ENCODE measurements at places on chromosomes 2 and 18.

DNA sequence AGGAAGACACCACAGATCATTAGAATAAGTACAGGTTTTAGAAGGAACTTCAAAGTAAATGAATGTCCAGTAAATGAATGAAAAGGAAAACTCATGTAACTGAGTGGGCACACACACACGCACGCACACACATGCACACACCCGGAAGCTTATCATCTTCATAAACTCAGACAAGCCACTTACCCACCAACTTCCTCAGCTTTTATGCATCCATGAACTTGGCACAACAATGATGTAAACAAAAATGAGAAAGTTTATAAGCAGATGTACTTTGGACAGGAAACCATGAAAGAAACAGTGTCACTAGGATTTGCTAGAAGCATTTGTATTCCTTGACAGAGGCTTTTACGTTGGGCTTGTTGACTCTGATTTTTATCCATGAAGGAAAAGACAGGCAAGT lies 23.2 kb downstream of the RNF152 start:
- DNase-seq, result no peak

DNA sequence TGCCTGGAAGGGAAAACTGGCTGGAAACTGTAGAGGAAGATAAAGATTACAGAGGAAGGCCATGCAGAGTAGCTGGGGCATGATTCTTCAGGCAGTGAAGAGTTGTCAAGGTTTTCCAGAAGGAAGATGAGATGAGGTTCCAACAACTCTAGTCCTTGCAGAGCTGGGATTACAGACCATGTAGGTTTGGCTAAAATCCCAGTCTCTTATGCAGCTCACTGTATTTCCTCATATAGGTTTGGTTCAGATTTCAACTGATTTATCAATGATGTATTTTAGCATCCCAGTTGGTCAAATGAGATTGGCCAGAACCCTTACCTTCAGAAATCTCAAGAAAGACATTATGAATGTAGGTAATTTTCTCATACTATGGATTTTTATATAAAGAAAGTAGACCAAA lies 16.4 kb downstream of the FAP start:
- DNase-seq, result no peak

DNA sequence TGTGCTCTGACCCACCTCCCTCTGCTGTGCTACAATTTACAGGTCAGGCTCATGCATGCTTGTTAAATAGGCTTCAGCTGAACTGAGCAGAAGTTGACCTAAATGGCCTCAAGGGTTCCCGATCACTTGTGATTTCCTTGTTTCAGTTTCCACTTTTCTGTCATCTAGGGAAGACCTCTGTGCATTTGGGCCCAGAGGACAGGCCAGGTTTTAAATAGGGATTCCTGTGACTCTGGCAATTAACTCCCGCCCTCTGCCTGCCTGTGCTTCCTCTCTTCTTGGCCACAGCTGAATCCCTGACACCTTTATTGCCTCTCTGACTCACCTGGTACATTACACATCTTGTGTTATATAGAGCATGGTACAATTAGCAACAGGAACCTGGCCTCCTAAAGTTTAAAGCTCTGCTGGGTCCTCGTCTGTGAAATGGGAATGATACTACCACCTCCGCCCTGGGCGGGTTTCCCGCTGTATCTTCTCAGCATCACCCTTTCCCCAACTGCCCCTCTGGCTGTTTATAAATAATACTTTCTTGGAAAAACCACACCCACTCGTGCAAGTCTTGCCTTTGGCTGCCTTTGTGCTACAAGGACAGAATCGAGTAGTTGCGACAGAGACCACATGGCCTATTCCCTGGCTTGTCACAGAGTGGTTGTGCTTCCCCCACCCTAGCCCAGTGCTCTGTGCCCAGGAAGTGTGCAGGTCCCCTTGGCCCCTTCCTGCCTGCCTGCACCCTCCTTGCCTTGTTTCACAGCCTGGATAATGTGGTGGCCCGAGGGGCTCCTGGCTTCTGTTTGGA lies 7.9 kb downstream of the CABLES1 start:
- DNase-seq, result no peak

- DNase-seq, result no peak
These were observed 133.5 kb downstream of the SPTBN1 start for GRCh38 chr2:54589340-54590215.

- no peak for DNase-seq
These were observed 222.2 kb downstream of the C1D start for GRCh38 chr2:67840460-67841068.

DNA sequence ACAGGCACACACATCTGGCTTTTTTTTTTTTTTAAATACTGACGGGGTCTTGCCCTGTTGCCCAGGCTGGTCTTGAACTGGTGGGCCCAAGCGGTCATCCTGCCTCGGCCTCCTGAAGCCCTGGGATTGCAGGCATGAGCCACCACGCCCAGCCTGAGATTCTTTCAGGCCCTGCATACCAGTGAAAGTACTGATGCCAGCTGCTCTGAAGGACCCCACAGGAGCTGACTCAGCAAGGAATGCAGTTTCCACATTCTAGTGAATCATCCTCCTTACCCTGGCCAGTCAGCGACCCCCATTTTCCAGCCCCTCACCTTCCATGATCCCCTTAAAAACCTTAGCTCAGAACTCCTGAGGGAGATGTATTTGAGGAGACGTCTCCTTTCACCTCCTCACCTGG lies 5.8 kb upstream of the DTYMK start:
- DNase-seq, result no peak

DNA sequence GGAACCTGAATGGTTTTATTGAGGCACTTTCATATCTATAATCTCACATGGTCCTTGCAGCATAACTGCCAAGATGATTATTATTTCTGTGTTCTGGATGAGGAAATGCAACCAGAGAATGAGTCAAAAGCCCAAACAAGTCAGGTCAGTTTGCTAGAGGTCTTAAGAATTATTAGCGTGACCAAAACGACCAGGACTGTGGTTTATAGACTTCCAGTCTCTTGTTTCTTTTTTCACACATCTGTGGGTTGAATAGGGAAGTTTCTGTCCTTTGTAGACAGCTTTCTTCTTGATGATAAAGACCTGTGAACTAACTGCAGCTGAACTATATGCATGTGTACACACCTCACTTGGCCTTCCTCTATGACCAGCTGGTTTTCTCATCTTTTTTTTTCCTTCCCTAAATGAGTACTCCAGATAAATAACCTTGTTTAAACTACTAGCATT lies 13.9 kb downstream of the ADAM23 start:
- no peak for DNase-seq

GRCh38 chr18:55003695-55004094 lies 44.4 kb upstream of the CCDC68 start:
- no peak for DNase-seq

DNA sequence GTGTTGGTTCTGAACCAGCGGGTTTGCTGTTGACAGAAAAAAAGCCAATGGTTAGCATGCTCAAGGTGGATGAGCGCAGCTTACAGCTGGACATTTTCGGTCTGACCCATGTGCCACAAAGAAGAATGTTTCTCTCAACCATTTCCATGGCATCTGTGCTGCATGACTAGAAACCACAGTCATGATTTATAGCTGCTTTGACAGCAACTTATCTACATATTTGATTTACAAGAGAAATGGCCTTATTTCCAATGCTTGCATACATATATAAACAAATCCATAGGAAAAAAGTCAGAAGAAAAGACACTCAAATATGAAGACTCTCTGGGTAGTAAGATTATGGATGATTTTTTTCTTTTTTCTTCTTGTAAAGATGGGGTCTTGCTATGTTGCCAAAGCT lies 98.2 kb downstream of the DYNC1I2 start:
- no peak for DNase-seq

DNA sequence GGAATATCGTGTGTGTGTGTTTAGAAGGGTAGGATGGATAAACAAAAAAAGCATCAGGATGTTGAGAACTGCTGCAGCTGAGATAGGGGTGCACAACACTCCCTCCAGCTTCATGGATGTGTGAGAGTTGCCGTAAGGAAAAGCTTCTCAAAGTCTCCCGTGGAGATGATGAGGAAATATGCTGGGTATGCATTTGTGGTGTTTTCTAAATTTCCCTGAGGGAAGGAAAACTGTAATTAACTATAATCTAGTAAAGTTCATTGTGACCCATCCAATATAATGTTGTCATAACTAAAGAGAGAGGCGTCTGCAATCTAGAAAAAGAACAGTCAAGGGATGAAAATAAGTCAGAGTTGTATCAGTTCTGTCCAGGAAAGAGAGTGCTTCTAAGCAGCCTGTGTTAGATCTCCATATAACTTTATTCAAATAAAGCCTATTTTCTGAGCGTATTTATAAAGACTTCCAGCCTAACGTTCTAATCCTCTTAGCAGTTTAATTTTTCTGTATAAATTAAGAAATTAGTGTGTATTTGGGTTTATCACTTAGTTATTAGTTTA lies 7.3 kb upstream of the LMAN2L start:
- no peak for DNase-seq

DNA sequence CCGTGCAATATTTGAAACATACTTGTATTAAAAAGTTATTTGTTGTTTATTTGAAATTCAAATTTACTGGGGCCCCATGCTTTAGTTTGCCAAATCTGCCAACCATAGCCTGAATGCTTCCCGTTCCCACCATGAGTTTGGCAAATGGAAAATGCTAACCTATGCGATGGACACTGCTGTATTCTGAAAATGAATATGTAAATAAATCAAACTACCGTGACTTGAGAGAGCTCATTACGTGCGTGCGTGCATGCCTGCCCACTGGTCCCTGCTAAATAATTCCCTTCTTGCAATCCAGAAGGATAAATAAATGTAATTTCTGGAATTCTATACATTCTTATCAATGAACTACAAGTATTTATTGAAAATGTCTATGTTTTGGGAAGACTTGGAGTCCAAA lies 3.2 kb downstream of the BOD1L2 start:
- no peak for DNase-seq

DNA sequence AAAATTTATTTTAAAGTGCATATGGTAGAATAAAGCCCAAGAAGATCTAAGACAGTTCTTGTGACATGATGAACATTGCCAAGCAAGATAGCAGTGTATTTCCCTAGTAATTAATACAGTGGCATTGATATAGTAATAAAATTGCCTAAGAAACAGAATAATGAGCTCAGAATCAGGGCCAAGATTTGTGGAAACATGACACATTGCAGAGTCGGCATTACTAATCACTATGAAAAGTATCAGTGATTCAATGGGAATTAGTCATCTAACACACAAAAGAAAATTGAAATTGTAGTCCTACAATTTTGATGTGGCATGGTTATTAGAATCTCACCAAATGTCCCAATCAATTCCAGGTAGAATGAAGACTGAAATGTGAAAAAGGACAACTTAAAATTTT lies 243.0 kb upstream of the CYRIA start:
- no peak for DNase-seq

DNA sequence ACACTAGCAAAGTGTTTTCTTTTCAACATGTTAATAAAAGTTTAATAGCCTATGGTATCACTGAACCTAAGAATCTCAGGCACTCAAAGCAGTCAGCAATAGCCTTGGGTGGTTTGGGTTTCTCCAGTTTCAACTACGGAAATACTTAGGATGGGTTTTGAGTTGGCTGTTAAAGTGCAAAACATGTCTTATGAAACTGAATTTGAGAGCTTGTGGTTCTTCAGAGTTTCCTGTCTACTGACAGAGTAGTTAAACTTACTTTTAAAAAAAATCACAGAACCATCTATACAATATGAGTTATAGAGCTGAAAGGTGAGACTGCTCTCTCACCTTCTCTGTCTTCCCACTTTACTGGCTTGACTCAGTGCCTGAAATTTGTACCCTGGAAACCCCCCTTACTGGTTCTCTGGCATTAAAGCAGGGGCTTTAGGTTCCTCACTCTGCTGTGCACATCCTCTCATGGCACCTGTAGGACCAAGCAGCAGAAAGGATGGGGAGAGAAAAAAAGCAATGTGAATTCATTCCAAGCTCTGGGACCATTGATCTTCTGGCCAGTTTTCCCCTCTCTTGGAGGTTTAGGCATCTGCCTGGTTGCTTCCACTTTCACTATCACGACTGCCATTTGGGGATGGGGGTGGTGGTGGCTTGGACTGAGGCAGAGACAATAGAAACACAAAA lies 18.1 kb downstream of the CCDC141 start:
- DNase-seq, result no peak

GRCh38 chr2:53769318-53769945 lies 1.8 kb downstream of the CHAC2 start:
- DNase-seq, result no peak

DNA sequence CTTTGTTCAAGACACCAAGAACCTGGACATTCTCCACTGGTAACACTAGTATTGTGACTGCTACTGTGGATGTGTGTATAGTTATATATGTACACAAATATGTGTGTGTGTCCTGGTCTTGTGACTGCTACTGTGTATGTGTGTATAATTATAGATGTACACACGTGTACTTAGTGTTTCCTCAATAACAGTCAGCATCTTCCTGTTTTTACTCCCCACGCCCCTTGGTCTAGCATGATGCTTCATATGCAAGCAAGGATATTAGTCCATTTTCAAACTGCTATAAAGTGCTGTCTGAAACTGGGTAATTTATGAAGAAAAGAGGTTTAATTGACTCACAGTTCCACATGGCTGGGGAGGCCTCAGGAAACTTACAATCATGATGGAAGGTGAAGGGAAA lies 802.7 kb downstream of the RNF144A start:
- no peak for DNase-seq

DNA sequence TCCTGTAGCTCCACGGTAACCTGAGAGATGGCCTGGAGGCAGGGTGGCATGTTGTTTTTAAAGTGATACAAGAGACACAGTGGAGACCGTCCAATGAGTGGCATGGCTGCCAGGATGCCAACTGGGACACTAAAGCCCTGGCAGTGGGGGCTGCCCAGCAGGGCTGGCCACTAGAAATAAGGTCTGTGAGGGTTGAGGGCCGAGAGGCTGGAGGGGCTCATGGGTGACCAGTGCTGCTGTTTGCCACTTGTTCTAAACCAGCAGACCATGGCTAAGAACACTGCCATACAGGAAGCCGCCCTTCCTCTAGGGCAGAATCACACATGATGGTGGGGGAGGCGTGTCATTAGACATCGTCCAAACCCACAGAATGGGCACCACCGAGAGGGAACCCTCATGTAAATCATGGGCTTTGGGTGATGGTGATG lies 71.9 kb downstream of the ALPK2 start:
- no peak for DNase-seq

GRCh38 chr2:88167740-88168139 lies 2.4 kb upstream of the THNSL2 start:
- DNase-seq, result no peak

GRCh38 chr18:22098563-22098989 lies 70.8 kb upstream of the GATA6 start:
- DNase-seq, result no peak

DNA sequence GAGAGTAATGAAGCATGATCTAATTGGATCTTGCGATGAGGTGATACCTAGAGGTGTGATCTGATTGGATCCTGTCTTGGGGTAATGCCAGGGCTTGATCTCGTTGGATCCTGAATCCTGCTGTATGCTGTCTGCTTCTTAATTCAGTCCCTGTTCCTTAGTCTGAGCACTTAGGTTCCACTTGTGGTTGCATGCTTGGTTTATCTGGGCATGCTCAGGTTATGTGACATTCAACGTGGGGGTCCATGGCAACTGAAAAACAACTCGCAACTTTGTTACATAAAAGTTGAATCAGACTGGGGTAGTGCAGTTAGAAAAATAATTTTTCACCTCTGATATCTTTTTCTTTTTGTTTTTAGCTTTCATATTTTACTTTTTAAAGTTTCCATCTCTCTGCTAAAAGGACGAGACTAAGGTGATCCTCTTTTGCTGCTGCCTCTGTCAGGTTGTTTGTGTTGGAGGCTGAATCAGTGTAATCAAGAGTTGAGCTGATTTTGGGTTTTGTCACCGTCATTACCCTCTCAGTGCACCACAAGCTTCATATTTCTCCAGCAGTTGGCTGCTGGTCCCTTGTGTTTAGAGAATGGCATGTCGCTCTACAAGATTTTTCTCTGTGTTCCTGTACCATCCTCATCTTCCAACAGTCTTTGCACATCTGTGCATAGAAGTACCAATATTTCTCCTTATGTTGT lies 67.9 kb downstream of the NCOA1 start:
- DNase-seq, result no peak
